ENCODE measurements at places on chromosomes 5 and 9.

GRCh38 chr9:27528886-27529315, 713 bp downstream of the MOB3B start:
- H3K4me3 ChIP-seq: peak overlapping the region; percentile 89
- H3K27ac ChIP-seq: peak overlapping the region; percentile 94
- peaks cover 8% of the 10 kb centered on the region for H3K4me1 ChIP-seq

DNA sequence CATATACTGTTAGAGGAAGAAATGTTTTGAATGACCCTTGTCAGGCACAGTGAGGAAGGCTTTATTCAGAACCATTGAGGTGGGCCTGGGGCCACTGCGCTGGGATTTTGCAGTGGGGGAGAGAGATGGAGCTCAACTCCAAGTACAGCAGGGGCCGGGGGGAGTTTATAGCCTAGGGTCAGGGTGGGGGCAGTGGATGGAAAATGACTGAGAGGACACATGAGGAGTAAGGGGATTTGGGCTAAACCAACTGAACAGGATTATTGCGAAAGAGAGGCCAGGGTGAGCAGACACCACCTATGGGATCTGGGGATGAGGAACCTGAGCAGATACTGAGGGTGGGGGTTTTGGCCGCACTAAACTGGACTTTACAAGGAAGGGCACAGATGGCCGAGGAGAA, 6.3 kb downstream of the CEP72 start:
- no peaks in the 10 kb centered on the region for H3K36me3 ChIP-seq
- H3K4me1 ChIP-seq: no peaks in the 10 kb centered on the region
- no peaks in the 10 kb centered on the region for H3K27me3 ChIP-seq
- no peak overlapping the region for H3K4me3 ChIP-seq
- H3K27ac ChIP-seq: no peak overlapping the region
- no peak for DNase-seq

DNA sequence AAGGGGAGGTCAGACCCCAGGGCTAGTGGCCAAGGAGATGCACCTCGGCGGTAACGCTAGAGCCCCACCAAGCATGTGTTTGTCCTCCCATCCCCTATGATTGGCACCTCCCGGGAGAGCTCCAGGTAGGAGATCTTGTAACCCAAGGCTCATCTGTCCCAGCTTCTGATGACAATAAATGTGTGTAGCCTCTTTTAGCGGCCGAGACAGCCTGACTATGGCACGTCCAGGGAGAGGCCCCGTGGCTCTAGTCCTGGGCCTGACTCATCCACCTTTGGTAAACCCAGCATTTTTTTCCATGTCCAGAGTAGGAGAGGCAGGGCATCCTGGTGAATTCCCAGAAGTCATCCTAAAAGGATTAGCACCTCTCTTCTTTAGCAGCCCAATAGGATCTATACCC, 39.2 kb downstream of the IRF1 start:
- no peak overlapping the region for H3K4me3 ChIP-seq
- H3K27ac ChIP-seq: no peak overlapping the region
- DNase-seq: no peak
- no peaks in the 10 kb centered on the region for H3K27me3 ChIP-seq
- H3K36me3 ChIP-seq: no peaks in the 10 kb centered on the region

- no peak overlapping the region for H3K4me3 ChIP-seq
- DNase-seq: no peak
- H3K27ac ChIP-seq: no peak overlapping the region
- no peaks in the 10 kb centered on the region for H3K36me3 ChIP-seq
- H3K4me1 ChIP-seq: no peaks in the 10 kb centered on the region
These were observed 160.4 kb upstream of the MPDZ start for GRCh38 chr9:13439685-13440476.

DNA sequence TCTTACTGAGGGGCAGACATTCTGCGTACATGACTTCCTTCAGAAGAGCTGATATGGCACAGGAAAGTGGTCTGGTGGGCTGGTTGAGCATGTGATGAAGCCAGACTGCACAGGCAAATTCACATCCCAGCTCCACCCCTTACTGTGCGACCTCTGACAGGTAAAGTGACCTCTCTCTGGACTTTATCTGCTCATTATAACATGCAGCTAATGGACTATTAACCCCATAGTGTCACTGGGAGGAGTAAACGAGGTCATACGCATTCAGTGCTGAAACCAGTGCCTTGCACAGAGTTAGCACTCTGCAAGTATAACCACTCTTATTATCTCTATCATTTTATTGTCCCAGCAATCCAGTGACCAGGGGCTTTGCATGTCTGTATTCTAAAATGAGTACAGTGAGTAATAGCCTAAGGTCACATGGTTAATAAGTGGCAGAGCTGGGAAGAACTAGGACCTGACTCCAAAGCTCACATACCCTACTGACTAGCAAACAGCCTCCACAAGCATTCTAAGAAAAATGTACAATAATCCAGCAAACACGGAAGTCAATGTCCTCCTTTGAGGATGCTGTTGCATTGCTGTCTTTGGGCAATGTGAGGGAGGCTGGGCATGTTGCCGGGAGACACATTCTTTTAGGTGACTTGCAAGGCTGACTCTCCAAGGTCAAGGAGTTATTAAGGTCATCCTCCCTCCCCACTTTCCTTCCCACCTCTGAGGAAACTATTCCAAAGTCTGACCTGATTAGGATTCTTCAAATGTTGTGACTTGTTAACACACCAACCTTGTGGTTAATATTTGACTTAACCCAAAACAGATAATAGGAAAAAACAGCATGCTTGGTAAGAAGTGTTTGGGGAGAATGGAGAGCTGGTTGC, 19.0 kb downstream of the GLRX start:
- H3K27ac ChIP-seq: no peak overlapping the region
- no peak for DNase-seq
- no peaks in the 10 kb centered on the region for H3K4me1 ChIP-seq

DNA sequence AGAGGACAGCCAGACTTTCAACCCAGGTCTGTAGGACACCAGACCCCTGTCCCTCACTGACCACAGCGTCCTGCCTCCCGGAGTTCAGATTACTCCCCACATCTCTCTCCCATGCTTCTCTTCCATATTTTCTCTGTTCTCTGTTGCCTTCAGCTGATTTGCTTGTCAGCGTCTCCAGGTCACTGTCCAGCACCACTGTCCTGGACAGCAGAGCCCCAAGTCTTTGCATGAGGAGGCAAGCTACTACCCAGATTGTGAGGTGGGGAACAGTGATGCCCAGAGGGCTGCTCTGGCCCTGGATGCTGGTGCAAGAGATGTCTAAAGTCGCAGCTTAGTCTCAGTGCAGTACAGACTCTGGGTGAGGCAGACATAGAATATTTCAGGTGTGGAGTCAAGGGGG, 48.0 kb upstream of the C5orf58 start:
- H3K27ac ChIP-seq: no peak overlapping the region
- H3K4me1 ChIP-seq: no peaks in the 10 kb centered on the region
- no peaks in the 10 kb centered on the region for H3K36me3 ChIP-seq
- no peak for DNase-seq
- H3K4me3 ChIP-seq: no peak overlapping the region

DNA sequence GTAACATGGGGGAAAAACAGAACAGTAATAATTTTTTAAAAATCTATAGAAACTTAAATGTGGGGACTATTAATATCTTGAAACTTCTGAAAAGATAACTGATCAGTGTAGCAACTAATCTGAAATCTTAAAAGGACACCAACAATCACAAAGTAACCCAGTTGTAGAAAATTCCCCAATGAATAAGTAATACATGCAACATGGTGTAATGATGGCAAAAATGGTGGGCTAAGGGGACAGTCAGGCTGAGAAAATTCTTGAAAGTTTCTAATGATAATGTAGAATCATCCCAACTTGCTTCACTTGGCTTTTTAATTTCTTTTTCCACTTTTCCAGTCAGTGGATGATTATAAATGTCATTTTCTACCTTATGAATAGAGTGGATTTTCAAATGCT, 5.4 kb downstream of the NFIL3 start:
- H3K4me3 ChIP-seq: no peak overlapping the region
- no peak for DNase-seq
- peak overlapping the region; percentile 98 for H3K27ac ChIP-seq
- no peaks in the 10 kb centered on the region for H3K4me1 ChIP-seq

- no peaks in the 10 kb centered on the region for H3K27me3 ChIP-seq
- H3K27ac ChIP-seq: no peak within 1 kb of the TSS
- no peak for DNase-seq
- H3K4me1 ChIP-seq: no peaks in the 10 kb centered on the region
- no peaks in the 10 kb centered on the region for H3K36me3 ChIP-seq
- H3K4me3 ChIP-seq: no peak within 1 kb of the TSS
These were observed at the start of gene GMCL2 for GRCh38 chr5:178187014-178187413. Gene GMCL2, minus strand, starts transcription at chr5:178187371. Its CDS starts 72 bp downstream, at chr5:178187299.
